Activated naive CD4-positive, alpha-beta T cell (primary cell): ENCODE measurements at places on chromosomes 3 and 15.

DNA sequence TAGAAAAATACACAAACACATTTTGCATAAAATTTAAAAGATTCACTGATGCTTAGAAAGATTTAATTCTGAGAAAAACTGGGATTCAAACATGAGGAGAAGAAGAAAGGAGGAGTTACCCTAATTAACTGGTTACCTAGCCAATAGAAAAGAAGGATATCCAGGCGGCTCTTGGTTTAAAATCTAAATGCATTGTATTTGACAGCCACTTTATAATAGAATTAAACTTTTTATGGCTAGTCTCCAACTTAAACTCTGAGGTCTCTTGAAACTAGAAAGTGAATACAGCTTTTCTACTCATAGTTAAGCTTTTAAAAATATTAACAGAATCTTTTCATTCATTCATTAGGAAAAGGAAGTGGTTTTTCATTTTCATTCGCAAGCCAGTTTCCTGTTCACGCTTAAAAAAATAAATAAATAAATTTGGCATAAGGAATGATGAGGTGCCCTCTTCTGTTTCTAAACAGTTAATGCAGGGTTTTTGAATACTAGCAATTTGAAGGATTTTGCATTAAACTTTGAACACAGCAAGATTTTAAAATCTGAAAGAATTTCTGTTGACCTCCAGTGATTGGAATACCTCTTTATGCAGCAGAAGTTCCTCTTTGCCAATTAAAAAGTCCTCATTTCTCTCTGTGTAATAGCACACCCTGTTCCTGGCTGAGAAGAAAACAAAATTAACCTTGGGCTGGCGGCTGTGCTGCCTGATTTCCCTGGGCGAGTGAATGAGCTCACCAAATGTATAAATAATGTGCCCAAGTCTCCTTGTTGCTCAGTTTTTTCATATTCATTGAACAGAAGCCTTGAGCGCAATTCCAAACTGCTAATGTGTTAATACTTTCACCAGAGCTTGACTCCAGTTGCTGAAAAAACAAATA lies 105.1 kb downstream of the ZMAT3 start:
- DNase-seq = no peak

- no peak for DNase-seq
Measured at GRCh38 chr3:141184430-141184829, 47.2 kb upstream of the PXYLP1 start.

DNA sequence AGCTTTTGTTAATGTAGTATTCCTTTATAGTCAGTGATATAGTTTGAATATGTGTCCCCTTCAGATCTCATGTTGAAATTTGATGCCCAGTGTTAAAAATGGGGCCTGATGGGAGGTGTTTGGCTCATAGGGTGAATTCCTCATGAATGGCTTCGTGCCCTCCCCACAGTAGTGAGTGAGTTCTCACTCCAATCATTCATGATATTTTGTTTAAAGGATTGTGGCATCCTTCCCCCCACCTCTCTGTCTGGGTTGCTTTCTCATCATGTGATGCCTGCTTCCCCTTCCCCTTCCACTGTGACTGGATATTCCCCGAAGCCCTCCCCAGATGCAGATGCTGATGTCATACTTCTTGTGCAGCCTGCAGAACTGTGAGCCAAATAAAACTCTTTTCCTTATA lies 649.8 kb upstream of the NR2F2 start:
- no peak for DNase-seq

GRCh38 chr3:65575376-65575840 lies 463.3 kb downstream of the MAGI1 start:
- DNase-seq = no peak

DNA sequence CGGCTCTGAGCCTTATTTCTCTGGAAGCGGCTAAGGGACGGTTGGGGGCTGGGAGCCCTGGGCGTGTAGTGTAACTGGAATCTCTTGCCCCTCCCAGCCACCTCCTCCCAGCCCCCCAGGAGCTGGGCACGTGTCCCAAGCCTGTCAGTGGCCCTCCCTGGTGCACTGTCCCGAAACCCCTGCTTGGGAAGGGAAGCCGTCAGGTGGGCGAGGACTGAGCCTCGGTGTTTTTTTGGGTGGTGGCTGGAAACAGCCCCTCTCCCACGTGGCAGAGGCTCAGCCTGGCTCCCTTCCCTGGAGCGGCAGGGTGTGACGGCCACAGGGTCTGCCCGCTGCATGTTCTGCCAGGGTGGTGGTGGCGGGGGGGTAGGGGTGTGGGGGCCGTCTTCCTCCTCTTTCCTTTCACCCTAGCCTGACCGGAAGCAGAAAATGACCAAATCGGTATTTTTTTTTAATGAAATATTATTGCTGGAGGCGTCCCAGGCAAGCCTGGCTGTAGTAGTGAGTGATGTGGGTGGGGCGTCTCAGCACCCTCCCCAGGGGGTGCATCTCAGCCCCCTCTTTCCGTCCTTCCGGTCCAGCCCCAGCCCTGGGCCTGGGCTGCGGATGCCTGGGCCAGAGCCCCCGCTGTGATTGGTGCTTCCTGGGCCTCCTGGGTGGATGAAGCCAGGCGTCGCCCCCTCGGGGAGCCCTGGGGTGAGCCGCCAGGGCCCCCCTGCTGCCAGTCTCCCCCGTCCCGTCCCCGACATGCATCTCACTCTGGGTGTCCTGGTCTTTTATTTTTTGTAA lies 58.8 kb upstream of the GOLGA8A start:
- no peak for DNase-seq

- no peak for DNase-seq
Measured at GRCh38 chr3:3172627-3173026, 6.9 kb downstream of the CRBN start.

DNA sequence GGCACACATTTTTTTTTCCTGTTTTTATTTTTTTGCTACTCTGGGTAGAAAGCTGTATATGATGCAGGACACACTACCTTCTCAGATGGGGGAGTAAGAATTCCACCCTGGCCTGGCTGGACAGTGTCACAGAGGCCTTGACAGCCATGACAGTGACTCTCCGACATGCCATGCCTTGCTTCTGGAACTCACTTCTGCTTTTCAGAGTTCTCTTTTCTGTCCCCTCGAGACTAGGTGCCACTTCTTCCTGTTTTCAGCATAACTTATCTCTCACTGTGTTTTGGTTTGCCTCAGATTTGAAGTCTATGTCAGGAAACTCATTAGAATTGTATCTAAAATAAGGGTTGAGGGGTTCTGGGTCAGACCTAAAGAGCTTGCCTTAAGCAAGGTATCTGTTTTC lies 69.1 kb upstream of the SEC13 start:
- no peak for DNase-seq

DNA sequence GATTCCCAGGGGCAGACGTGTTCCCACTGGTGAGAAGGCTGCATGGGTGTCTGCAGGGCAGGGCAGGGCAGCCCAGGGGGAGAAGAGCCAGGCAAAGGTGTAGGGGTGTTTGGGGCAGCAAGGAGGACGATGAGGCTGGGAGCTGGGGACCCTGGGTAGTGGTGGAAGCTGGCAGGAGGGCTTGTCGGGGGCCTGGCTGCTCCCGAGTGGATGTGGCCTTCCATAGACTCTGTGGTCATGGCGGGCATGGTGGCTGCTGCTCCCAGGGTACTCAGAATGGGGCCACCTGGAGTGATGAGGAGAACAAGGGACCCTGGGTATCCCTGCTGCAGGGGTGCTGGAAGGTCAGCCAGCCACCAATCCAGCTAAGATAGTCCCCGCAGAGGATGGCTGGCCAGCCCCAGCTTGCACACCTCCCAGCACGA lies 107.5 kb downstream of the WNT7A start:
- no peak for DNase-seq

- no peak for DNase-seq
Measured at GRCh38 chr15:31086344-31086743, 15.2 kb downstream of the TRPM1 start.

DNA sequence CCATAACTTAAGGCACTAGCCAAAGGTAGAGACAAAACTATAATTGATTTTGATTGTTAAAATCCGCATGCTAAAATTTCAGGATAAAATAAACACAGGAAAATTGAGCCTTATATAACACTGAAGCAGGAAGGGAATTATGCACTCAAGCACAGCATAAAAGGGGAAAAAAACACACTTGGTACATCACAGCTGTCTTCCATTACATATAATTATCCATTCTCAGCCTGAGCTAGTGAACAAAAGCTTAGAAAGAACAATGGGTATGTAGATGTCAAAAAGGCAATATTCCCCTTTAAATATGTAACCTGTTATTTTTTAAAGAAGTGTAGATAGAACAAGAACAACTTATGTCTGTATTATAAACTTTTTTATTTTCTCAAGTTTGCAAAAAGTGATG lies 899.2 kb downstream of the ROBO1 start:
- no peak for DNase-seq

- DNase-seq = no peak
Measured at GRCh38 chr3:33006081-33006480, 54.6 kb downstream of the CCR4 start.

DNA sequence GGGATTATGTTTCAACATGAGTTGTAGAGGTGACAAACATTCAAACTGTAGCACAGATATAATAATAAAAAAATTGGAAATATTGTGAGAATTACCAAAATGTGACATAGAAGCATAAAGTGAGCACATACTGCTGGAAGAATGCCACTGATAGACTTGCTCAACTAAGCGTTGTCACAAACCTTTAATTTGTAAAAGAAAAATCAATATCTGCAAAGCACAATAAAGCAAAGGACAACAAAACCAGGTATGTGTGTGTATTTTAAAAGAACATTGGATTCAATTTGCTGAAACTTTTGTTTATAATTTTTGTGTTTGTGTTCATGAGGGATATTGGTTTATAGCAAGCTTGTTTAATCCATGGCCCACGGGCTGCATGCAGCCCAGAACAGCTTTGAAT lies 40.8 kb upstream of the EIF5A2 start:
- DNase-seq = no peak

GRCh38 chr3:32436816-32437189 lies 45.1 kb downstream of the CMTM7 start:
- no peak for DNase-seq

- DNase-seq = no peak
Measured at GRCh38 chr15:40392986-40393948, 10.7 kb downstream of the KNSTRN start.

GRCh38 chr15:75921732-75922703 lies 18.3 kb downstream of the FBXO22 start:
- no peak for DNase-seq

GRCh38 chr15:40409366-40409765 lies 3.8 kb downstream of the IVD start:
- no peak for DNase-seq

- DNase-seq = no peak
Measured at GRCh38 chr3:43879166-43879565, 188.4 kb downstream of the ABHD5 start.

GRCh38 chr3:111803123-111803593 lies 55.9 kb upstream of the PHLDB2 start:
- DNase-seq = no peak

DNA sequence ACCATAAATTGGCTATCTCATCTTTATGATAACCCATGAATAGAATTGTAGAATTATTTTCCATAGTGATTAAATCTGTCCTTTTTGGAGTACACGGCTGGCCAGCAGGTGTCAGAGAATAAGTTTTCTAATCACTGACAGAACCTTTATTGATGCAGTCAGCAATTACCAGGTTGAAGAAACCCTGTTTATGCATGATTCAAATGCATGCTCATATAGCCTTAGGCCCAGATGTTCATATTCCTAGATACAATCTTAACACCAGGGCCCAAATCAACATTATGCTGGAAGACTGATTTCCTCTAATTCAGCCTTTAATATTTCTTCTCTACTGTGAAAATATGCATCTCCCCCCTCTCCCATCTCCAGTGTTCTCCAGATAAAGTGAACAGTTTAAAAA lies 243.5 kb upstream of the DCBLD2 start:
- DNase-seq = no peak

GRCh38 chr3:14225421-14225820 lies 46.8 kb downstream of the LSM3 start:
- DNase-seq = no peak

GRCh38 chr3:60933824-60934223 lies 317.4 kb downstream of the FHIT start:
- DNase-seq = no peak

- DNase-seq = no peak
Measured at GRCh38 chr3:128919988-128920387, 40.6 kb downstream of the ACAD9 start.

- no peak for DNase-seq
Measured at GRCh38 chr15:33021806-33022389, 172.6 kb downstream of the FMN1 start.

DNA sequence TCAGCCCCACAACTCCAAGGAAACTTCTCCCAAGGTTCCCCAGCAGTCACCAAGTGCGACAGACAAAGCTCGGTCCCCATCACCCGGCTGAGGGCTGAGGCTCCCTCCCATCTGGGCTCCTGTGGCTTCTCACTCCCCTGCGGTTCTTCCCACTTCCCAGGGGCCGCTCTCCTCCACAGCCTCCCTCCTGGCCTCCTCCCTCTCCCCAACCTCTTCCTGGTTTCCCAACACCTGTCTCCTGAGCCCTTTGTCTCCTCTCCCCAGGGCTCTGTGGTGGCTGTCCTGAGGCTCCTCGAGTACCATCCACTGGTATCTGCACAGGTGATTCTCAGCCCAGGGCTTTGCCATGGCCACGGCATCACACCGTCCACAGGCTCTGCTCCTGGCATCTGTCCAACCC lies 113.2 kb upstream of the NSMCE3 start:
- DNase-seq = no peak

DNA sequence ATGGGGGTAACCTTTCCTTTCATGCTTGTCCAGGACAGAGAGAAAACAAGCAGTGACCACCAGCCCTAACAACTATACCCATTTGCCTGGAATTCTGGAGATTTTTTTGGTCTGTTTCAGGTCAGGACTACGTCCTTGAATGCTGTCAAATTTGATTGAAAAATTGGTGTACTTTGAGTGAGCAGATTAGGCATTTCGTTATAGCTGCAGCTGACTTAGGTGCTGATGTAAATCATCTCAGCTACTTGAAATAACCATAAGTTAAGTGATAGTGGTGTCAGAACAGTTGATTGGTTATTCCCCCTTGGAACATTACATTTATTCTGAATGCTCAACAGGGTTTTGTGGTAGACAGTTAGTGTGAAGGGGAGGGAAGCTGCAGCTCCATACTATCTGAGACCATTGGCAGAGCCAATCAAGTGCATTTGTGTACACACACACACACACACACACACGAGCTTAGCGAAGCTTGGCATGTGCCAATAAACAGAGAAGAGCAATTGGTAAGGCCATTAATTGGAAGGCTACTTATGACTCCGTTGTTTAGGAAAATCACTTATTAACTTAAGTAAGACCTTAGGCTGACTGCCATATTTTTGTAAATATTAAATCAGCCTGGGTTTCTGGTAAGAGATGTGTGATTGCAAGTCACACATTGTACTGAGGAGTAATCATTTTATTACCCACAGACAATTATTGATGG lies 447.8 kb downstream of the MFSD1 start:
- DNase-seq = no peak

GRCh38 chr3:111929484-111929883 lies 49.3 kb upstream of the ABHD10 start:
- no peak for DNase-seq
